Stimulated activated CD8-positive, alpha-beta memory T cell treated with anti-CD3 and anti-CD28 coated beads, Interleukin-4, amount 100 ng/mL, for 1 hour (primary cell): ENCODE measurements at places on chromosomes 3 and 15.
A peak's percentile ranks its signal among the peaks of the same experiment; 100 is the strongest.

DNA sequence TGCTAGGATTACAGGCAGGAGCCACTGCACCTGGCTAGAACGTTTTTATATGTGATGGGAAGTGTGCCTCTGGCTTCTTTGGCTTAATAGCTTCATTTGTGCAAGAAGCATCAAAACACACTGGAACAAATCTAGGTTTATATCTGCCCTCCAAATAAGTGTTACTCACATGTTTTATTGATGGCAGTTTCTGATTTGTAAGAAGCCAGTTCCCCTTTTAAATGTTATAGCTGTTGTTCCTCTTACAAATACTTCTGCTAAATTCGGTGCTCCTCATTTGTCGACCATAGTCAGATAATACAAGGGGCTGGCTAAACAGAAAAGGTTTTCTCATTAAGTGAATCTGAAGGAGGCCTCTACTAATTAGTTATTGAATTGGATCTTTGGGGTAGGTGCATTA is 307.1 kb upstream of the SEMA6D start:
- no peak for DNase-seq

GRCh38 chr3:196236223-196236622 is 19.9 kb downstream of the SLC51A start:
- DNase-seq, result no peak

DNA sequence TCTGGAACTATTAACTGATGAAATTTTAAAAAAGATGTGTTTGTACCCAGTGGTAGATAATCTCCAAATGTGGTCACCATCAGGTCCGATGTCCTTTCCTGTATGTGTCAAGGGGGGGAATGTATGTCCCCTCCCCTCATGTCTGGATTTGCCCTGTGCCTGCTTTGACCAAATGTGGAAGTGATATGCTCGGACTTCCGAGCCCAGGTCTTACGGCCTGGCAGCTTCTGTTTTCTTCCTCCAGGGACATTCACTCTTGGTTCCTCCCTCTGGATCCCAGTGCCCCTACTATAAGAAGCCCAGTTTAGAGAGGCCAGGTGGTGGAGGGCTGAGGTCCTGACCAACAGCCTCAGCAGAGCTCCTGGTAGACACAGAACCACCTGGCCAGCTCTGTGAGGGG is 75.5 kb downstream of the CCR1 start:
- DNase-seq, result no peak

DNA sequence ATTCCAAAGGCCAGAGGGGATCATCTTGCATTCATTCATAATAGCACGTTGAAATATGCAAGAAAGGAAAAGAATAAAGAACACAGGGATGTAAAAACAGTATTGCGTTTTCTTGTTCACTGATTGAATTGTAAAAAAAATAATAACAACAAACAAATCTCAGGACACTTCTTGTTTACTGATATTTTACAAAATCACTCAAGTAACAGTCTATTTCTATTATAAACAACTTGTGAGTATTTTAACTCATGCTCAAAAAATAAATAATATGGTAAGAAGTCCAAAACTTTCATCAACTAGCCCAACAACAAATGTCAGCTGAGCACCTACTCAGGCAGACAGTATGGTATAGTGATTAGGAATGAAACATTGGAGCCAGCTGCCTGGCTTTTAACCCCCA is 2.2 kb upstream of the GABRG3 start:
- DNase-seq, result no peak

DNA sequence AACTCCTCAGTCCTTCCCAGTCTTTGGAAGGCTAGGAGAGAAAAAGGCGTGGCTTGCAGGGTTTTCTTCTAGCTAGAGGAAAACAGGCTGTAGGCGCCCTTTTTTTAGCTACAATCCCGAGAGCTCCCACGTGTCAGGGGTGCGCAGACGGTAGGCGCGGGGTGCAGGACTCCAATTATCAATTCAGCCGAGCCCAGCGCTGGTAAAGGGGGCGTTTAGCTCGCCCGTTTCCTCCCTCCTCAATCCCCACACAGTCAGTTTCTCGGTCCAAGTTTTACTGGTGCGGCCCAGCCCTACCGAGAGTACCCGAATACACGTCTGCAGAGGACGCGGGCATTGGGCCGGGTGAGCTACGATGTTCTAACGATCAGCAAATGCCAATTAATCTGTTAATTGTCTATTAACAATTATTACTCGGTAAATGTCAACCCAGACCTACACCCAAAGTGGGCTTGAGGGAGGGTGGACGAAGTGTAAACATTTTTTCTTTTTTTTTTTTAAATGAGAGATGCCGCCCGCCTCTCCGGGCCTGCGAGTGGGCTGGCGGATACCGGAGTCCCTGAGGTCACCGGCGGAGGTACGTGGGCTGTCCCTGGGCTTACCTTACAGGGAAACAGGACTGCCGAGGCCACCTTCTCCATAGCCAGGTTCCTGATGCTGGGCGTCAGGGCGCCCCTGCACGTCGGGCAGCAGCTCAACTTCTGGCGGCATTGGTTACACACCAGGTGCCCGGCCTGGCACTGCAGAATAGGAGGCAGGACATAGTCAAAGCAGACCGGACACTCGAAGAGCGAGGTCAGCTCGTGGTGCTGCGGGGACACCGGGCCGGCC is 923 bp downstream of the SIAH2 start:
- DNase-seq, result no peak

DNA sequence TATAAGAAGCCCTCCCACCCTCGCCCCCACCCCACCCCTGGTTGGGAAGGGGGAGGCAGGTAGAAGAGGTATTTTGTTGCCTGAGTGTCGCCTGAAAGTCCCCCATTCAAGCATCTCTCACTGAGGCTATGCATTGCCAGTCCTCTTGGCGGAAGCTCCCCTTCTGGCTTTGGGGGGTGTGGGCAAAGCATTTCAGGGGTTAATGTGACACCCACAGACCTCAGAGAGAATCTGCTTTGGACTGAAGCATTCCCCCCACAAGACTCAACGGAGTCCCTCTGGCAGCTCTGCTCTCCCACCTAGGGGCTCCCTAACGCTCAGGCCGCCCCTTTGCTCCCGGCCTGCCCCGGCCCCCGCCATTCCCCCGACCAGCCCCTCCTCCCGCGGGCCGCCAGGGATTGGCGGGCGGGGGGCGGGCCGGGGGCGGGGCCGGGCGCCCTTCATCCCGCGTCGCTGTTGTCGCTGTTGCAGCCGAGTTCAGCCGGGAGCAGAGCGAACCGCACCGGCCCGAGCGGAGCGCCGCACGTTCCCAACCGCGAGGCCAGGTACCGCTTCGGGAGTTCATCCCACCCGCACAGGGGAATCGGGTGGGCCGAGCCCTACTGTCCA is at the start of gene SLC38A3:
Gene SLC38A3, plus strand, starts transcription at position 468 of the 609 bp plus-strand sequence. CDS start 8,929 bp downstream, outside the sequence.
- no peak for DNase-seq

DNA sequence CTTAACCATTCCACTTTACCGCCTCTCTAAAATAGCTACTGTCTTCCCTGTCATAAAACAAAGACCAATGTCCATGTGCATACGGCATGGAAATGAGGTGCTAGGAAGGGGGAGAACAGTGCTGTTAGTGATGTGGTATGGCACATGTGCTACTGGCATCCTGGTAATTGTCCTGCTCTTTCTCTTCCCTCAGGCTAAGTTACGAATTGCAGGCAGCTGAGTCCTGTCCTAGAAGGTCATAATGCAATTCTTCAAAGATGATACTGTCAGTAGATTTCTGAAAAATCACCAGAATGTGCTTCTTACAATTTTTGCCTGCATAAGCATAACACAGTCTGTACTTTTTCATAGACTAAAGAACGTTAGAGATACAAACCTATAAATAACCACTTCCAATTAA is 216.8 kb downstream of the RSL24D1 start:
- no peak for DNase-seq

GRCh38 chr15:92429378-92430068 is 35.8 kb downstream of the ST8SIA2 start:
- DNase-seq, result no peak

- no peak for DNase-seq
Observed at GRCh38 chr3:195916991-195917390, 8.6 kb upstream of the TNK2 start.

GRCh38 chr15:63041402-63041973 is 1.1 kb upstream of the TPM1 start:
- no peak for DNase-seq

GRCh38 chr15:83898361-83898760 is 244.4 kb downstream of the ADAMTSL3 start:
- DNase-seq, result no peak

- DNase-seq, result no peak
Observed at GRCh38 chr3:160911411-160911810, 155.4 kb downstream of the PPM1L start.

DNA sequence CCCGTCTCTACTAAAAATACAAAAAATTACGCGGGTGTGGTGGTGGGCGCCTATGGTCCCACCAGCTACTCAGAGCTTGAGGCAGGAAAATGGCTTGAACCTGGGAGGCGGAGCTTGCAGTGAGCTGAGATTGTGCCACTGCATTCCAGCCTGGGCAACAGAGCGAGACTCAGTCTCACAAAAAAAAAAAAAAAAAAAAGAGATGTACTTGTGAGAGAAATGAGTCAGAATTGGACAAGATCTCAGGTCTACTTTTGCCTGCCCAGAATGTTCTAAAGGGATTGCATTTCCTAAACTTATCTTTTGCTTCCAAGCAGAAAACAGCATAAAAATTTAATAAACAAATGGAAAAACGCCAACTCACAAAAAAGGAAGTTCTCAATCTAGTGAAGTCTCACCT is 167.5 kb downstream of the NR2F2 start:
- no peak for DNase-seq

DNA sequence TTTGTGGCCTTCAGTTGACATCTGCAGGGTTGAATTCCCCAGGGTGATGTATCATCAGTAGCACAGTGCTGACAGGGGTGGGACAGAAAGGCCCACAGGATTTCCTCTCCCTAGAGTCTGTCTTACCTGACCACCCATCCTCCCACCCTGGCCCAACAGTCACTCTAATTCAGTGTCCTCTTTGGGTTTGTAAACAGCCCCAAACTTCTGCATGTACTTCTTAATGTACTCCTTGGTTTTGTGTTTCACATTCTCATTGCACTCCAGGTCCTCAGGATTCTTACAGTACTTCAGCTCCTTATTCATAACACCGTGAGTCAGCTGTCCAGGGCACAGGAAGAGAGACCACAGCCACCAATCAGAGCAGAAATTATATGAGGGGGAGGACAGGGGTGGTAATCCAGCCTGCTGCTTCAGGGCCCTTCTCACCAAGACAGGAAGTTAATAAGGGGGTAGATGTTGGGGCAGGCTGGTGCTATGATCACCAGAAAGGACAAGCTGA is 37.5 kb downstream of the NBEAL2 start:
- DNase-seq, result no peak

GRCh38 chr3:111071257-111072030 is at the start of gene NECTIN3:
TSS of gene NECTIN3 (plus strand) at chr3:111071816. CDS start at chr3:111072018, 202 bp downstream.
- DNase-seq, result peak; percentile 71

GRCh38 chr3:184497804-184498203 is 63.8 kb upstream of the EPHB3 start:
- no peak for DNase-seq

DNA sequence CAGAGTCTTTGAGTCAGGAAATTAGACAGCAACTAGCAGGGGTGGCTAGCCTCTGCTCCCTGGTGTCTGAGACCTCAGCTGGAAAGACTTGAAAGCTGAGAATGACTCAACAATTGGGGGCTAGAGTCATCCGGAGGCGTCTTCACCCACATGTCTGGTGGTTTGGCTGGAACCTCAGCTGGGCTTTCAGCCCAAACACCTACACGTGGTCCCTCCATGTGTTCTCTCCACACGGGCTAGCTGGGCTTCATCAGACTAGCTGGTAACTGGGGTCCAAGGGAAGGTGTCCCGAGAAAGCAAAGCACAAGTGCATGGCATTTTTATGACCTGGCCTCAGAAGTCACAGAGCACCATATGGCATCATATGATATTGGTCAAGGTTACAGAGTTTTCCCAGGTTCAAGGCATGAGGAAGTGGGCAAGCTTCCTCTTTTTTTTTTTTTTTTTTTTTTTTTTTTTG is 19.9 kb upstream of the ABHD2 start:
- DNase-seq, result no peak

- DNase-seq, result no peak
Observed at GRCh38 chr3:102302020-102302419, 132.8 kb upstream of the ZPLD1 start.

DNA sequence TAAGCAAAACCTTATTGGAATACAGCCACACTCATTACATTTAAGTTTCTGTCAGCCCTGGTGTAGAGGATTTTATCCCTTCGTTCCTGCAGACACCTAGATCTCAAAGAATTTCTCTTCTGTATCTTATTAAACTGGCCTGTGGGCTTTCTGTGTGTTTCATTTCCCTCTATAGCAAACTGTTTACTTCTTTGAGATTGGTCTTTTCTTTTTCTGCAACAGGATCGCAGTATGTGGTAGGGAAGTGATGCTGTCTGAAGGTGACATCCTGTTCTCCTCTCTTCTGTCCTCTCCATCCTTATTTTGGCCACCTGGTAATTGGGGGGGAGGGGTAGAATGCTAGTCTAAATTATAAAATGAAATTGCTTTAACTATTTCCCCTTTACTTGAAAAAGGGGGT is 25.5 kb downstream of the ATP1B3 start:
- DNase-seq, result no peak

DNA sequence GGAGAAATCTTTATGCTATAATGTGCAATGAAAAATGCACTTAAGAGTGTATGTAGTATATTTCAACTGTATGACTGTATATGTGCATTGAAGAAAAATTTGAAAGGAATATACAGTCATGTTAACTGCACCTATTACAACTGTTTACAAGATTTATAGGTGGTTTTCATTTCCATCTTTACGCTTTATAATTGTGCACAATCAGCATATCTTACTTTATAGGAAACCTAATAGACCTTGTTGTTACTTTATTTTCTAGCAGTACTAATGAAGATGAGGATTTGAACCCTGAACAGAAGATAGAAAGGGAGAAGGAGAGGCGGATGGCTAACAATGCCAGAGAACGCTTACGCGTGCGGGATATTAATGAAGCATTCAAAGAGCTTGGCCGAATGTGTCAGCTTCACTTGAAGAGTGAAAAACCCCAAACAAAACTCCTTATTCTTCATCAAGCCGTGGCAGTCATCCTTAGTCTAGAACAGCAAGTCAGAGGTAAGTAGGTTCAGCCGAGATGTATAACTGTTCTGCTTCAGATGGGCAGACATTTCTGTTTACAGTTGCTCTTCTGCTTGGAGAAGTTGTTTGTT is 103.4 kb upstream of the CGNL1 start:
- no peak for DNase-seq

DNA sequence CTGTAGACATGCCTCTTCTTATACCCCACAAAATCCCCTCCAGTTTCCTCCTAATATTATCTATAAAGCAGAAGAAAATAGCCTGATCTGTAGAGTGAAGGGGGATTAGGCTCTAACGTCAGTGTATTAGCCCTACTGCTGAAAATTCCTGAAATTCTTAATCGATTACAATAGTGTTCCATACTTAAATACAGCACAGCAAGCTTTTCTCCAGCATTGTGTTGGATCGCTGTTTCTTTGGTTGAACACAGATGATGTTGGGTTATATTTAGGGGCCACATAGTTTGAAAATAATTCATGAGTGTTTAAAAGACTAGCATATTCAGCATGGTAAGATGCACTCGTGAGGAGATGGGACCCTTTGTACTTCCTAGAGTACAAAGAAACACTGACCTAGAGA is 52.5 kb downstream of the PIAS1 start:
- no peak for DNase-seq
